CD4-positive, CD25-positive, alpha-beta regulatory T cell (primary cell): ENCODE measurements at places on chromosomes 4 and X. TPM values are rescaled to one million over a fixed set of nuclear protein-coding genes. Genes with fewer than 3 reads are reported as not detected.
A peak's percentile ranks its signal among the peaks of the same experiment; 100 is the strongest.

The PRRG3 gene
- not detected for total RNA-seq

The GAGE12F gene
- not detected for total RNA-seq

The TCEAL2 gene
- not detected for total RNA-seq

DNA sequence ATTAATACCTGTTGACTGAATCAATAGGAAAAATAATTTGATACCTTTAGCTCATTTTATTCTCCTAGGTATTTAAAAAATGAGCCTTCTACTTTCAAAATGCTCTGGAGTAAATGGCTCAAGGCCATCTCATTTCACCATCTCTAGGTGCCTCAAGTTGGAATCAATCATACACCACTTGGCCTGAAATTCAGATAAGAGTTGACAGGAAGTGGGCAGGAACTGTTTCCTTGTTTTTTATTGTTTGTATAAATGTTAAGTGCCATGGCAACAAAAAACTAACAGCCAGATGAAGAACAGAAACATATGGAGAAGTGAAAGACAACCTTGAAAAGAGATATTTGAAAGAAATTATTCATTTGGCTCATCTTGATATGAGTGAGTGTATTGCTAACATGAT lies 12.4 kb downstream of the LIMCH1 start:
- DNase-seq = no peak

- no peak for DNase-seq
Measured at GRCh38 chr4:8510191-8510590, 69.6 kb downstream of the TRMT44 start.

GRCh38 chr4:148514581-148514980 lies 72.4 kb upstream of the NR3C2 start:
- DNase-seq = no peak

DNA sequence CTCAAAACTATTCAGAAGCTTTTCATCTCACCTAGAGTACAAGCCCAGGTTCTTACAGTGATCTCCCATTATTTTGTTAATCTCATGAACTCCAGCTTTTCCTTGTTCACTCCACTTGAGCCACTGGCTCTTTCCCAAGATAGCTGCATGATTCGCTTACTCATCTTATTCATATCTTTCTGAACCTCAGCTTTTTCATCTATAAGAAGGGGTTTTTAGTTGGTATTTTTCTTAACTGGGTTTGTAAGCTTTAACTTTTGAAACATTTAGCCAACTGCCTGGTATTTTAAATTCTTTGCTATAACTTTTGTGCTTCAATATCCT lies 24.0 kb downstream of the GIMD1 start:
- DNase-seq = no peak

- no peak for DNase-seq
Measured at GRCh38 chr4:183816077-183816476, 89.0 kb upstream of the STOX2 start.

DNA sequence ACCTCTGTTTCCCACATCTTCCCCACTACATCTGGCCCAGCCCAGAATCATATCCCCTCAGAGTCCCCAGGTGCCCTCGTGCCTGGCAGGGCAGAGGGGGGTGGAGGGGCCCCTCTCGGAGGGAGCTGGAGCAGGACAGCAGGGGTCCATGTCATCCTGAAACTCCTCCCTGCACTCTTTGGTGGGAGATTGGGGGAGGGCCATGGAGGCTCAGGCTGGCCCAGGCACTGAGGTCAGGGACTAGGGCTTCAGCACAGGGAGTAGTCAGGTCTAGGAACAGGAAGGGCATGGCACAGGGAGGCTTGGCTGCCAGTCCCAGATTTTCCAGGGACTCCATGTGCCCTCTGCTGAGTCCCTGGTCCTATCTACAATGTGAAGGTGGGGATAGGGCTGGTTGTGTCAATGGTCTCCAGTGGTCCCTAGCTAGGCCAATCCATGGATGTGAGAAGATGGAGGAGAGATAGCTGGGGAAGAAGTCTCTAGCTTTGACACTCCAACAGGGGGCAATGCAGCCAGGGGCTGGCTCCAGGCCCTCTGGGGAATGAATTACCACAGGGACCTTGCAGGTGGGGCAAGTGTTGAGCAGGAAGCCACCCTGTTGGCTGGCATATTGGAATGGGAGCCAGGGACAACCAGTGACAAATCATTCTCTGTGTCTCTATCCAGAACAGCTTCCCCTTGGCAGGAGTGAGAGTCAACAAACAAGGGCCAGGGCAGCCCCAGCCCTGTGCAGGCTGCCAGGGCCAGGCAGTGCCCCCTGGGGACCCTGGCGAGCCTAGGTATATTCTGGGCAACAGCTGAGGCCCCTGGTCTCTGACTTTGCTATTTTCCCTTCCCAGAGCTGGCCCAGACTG lies 154.4 kb downstream of the EFNB1 start:
- no peak for DNase-seq

GRCh38 chr4:126451237-126451873 lies 1136.6 kb downstream of the FAT4 start:
- no peak for DNase-seq

DNA sequence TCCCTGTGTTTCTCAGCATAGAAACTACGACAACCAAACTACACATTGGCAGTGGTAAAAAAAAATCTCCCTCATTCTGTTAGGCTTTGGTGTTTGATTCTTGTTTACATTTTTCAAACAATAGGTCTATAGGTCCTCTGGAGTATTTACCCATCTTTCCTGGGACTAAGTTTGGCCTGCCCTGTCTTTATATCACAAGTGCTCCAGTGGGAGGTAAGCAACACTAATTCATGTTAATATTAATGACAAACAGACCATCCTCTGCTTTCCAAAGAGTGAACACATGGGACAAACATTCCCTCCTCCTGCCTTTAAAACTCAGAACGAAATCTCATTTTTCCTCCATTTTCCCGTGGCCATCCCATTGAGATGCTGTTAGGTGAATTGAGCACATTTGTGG lies 514.1 kb upstream of the INTU start:
- DNase-seq = no peak

- no peak for DNase-seq
Measured at GRCh38 chr4:70721747-70722146, at the start of gene RUFY3. Gene RUFY3 (plus strand): TSS chr4:70721964. CDS start chr4:70722574, 610 bp downstream.

DNA sequence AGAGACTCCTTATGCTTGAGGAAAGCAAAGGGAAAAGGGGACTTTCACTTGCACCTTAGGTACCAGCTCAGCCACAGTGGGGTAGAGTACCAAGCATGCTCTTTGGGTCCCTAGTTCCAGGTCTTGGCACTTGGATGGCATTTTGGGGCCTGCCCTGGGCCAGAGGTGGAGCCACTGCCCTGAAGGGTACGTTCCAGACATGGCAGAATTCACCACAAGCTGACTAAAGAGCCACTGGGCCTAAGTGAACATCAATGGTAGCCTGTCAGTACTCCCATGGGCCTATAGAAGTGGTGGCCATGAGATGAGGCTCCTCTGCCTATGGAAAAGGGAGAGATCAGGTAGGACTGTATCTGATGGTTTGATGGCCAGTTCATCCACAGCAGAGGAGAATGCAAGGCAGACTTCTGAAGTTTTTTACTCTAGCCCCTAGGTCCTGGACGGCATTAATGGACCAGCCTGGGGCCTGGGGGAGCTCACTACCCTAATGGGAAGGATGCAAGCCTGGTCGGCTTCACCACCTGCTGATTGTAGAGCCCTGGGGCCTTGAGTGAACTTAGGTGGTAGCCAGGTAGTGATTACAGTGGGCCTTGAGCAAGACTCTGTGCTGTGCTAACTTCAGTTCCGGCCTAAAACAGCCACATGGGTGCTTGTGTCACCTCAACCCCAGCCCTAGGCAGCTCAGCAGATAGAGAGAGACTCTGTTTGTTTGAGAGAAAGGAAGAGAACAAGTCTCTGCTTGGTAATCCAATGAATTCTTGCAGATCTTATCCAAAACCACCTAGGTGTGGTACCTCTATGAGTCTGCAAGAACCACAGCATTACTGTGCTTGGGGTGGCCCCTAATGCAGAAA lies 19.8 kb upstream of the HSFX4 start:
- DNase-seq = peak; percentile 49

DNA sequence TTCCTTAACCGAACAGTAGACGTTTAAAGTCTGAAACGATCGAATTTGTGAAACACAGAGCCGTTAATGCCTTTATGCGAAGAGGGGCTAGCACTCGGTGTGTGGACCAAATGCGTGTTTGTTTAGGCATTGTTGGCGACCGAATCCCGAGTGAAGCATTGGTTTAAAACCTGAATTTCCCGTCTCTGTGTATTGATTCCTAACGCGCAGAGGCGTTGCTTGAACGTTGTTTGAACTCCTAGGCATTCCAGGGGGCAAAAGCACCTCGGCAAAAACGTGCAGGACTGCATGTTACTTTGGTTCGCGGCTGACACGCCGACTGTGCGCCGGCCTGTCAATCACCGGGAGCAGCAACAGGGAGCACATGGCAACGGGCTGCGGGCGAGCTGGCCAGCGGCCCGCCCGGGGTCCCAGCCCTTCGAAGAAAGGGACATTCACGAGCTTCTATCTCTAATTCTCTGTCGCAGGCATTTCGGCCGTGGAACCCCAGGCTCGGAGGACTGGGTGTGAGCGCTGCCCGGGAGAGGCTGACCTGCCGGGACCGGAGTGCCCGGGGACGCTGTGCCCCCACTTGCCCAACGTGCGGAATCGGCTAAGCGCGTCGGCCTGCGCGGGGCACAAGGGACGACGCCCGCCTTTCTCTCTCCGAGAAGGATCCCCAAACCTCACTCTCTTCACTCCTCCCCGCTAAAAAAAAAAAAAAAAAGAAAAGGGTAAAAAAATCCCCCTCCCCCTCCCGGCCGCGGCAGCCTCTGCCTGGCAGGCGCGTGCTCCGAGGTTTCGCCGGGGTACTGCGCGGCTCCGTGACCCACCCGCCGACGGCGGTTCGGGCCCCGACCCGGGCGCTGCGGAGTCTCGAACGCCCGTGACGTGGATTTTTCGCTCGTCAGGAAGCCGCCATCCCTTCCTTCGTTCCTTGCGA lies 810 bp downstream of the SPRY1 start:
- DNase-seq = peak; percentile 30

- DNase-seq = no peak
Measured at GRCh38 chrX:10011261-10011931, 44.2 kb downstream of the CLDN34 start.

GRCh38 chr4:7029212-7029611 lies 14.0 kb upstream of the TADA2B start:
- no peak for DNase-seq

- no peak for DNase-seq
Measured at GRCh38 chr4:114046331-114046730, 66.9 kb upstream of the ARSJ start.

- DNase-seq = no peak
Measured at GRCh38 chr4:155807021-155807420, 48.2 kb downstream of the GUCY1B1 start.

GRCh38 chr4:100778431-100778830 lies 260.6 kb upstream of the EMCN start:
- DNase-seq = no peak

DNA sequence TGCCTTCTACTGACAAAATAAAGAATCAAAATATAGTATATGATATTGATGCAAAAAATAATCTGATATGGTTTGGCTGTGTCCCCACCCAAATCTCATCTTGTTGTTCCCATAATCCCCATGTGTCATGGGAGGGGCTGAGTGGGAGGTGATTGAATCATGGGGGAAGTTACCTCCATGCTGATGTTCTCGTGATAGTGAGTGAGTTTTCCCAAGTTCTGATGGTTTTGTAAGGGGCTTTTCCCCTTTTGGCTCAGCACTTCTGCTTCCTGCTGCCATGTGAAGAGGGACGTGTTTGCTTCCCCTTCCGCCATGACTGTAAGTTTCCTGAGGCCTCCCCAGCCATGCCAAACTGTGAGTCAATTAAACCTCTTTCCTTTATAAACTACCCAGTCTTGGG lies 70.2 kb downstream of the TMEM165 start:
- DNase-seq = no peak

DNA sequence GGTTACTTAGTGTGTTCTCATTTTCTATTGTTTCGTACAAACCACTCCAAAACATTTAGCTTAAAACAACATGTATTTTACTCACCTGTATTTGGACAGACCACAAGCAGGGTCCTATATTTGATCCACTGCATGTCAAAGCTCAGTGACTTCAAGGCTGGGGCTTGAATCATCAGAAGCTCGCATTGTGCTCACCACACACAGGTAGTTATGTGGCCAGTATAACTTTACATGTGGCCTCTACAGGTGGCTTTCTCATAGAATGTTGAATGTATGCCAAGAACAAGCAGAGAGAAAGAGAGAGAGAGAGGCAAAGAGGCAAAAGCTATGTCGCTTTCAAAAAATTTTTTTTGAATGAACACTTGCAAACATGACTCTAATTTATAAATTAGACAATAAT lies 107.6 kb downstream of the QRFPR start:
- no peak for DNase-seq

- peak; percentile 27 for DNase-seq
Measured at GRCh38 chr4:2812612-2813354, 19.9 kb downstream of the SH3BP2 start.

DNA sequence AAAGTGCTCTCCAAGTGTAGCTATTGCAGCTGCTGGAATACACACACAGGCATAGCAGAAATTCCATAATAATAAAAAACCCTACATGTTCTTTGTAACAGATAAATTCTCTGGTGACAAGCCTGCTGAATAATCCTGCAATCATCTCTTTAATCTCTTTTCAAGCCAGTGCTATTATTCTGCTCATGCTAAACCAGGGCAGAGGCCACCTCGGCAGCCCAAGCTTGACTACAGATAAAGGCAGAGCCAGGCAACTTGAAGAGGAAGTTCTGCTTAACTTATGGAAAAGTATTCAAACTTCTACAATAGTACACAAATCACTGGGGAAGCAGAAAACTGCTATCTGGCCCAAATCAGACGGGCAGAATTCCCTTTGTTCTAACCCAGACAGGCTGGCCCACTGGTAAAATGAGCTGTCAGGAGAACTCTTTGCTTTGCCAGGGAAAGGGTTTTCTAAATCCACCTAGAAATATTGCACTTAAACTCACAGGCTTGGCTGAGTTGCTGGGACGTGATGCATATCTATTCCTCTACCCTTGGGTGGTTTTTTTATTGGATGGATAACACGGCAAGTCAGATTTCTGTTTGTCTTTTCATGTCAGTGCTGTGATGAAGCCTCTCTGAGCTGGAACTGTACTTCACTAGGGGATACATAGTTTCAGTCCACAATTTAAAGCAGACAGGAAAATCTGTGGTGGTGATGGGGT lies 70.5 kb downstream of the GATB start:
- no peak for DNase-seq

- no peak for DNase-seq
Measured at GRCh38 chr4:1980561-1981041, 28.2 kb downstream of the NELFA start.

DNA sequence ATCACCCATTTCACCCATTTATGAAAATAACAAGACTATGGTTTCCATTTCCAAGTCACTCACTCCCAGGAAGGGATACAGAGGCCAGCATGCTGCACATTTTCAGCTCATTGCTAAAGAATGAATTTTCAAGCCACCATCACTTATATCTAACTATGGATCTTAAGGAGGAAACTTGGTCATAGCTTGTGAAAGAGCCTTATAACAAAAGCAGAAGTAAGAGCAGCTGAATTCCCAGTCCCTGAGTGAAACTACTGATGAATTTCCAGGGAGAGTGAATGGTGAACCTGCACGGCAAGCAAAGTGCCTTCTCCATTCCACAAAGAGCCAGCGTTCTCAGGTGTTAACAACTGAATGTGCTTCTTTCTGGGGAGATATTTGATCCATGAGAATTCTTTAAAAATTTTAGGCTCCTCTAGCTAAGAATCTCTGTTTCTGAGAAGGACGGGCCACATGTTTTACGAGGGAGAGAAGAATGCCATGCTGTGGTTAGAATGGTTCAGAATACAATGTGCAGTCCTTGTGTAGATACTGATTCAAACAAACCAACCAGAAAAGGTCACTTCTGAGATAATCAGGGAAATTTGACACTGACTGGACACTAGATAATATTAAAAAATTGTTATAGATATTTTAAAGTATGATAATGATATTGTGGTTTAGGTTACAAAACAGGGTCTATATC lies 24.0 kb downstream of the BTC start:
- DNase-seq = no peak
